ENCODE measurements at places on chromosomes 16 and 17.

GRCh38 chr16:7834771-7835431 lies 502.3 kb downstream of the RBFOX1 start:
- no peak for DNase-seq

GRCh38 chr16:80045861-80046260 lies 445.3 kb upstream of the MAF start:
- DNase-seq, result no peak

- no peak for DNase-seq
Measured at GRCh38 chr17:6269478-6269877, 165.4 kb downstream of the AIPL1 start.

DNA sequence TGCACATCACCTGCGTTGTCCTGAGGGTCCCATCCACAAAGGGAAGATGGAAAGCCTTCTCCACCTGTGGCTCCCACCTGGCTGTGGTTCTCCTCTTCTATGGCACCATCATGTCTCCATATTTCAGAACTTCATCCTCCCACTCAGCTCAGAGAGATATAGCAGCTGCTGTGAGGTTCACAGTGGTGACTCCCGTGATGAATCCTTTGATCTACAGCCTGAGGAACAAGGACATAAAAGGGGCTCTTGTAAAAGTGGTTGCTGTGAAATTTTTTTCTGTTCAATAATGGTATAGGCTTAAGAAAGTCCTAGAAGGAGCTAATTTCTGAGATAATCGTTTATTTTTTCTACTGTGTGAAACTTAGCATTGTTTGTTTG lies 18.7 kb downstream of the ZNF200 start:
- DNase-seq, result no peak

DNA sequence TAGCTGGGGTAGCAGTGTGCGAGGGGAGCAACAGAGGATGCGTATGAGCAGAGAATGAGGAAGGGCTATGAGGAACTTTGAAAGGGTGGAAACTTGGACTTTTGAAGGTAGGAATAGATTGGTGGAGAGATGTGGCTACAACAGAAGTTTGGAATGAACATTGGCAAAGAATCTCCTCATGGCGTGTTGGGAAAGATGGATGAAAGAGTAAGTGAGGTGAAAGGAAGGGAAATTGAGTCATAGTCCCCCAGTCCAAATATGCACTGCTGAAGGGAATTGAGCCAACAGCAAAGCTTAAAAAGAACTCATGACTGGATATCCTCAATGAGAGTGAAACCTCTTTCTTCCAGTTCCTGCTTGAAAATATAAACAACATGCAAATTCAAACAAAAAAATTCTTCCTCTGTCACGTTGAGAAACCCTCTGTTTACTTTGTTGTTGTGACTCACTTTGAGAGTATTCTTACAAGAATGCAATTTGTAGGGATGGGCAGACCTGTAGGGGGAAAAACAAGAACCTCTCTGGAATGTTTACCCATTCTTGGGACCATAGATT lies 313.2 kb upstream of the KCNJ16 start:
- no peak for DNase-seq
